ENCODE measurements at places on chromosomes 7 and 10.

GRCh38 chr10:130854151-130854550 is 457.4 kb downstream of the TCERG1L start:
- ATAC-seq, result no peak

DNA sequence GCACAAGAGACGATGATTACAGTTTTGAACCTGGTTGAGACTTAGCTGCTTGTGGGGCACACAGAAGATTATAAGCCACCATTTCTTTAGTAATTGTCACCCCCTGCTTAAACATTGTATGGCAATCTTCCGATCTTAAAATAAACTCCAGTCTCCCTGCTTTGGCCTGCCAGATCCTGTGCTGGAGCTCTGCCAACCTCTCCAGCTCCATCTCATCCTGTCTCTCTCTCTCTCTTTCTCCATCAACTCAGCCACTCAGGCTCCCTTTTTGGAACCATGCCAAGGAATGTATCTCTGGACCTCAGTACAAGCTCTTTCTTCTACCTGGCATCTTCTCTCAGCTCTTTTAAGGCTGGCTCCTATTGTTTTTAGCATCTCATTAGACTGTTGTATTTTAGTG is 1053.2 kb downstream of the REEP3 start:
- ATAC-seq, result no peak

DNA sequence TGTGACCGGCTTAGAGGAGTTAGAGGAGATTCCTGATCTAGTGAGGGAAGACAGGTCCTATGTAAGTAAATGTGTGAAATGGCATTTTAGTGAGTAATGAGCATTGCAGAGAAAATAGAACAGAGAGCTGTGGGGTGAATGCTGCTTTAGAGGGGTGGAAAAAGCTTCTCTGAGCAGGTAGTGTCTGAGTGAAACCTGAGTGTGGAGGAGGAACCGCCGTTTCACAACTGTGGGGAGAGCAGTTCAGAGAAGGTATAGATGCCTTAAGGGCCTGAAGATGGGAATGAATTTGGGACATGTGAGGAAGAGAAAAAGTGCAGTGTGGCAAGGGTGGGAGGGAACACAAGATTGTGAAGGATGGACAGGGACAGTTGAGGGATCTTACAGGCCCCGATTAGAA is 21.6 kb downstream of the FBH1 start:
- no peak for ATAC-seq

DNA sequence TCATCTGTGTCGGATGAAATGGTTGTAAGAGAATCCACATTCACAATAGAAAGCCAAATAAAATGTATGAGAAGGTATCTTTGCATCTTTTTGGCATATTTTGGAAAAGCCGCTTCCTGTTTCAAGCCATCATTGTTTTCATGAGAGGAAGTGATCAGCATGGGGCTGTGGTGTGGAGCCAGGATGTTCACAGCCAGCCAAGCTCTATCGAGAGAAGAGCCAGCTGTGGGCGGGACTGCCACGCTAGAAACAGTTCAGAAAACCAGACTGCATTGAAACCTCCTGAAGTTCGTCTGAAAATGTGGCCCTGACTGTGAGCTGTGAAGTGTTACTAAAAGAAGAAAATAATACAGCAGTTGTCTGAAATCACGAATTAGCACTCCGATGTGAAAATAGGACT is 21.2 kb upstream of the NPS start:
- no peak for ATAC-seq

GRCh38 chr10:132519382-132520176 is 18.0 kb upstream of the INPP5A start:
- no peak for ATAC-seq
